Endothelial cell of umbilical vein (primary cell): ENCODE measurements at places on chromosomes 4 and X. TPM values are rescaled to one million over a fixed set of nuclear protein-coding genes. Genes with fewer than 3 reads are reported as not detected.

The ATP8A1 gene
- total RNA-seq = 1.9 and 11.5 TPM in 2 replicates

DNA sequence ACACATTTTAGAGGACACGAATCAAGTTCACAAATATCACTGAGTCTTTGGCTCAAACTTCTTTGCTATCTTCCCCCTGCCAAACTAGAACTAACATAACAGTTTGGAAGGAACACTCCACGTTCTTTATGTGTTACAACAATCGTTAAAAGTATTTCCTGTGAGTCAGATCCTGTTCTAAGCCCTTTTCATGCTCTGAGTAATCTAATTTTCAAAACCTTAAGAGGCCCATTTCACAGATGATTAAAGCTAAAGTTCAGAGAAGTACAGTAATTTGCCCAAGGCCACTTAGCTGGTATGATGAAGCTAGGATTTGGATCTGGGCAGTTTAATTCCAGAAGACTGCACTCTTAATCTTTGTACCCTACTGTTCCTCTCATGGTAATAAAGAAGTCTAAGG is 854.4 kb upstream of the INTU start:
- DNase-seq = peak; percentile 71

GRCh38 chr4:127224556-127224955 is 408.2 kb upstream of the INTU start:
- DNase-seq = no peak

The CACNA1F gene
- not detected in 2 replicates for total RNA-seq

DNA sequence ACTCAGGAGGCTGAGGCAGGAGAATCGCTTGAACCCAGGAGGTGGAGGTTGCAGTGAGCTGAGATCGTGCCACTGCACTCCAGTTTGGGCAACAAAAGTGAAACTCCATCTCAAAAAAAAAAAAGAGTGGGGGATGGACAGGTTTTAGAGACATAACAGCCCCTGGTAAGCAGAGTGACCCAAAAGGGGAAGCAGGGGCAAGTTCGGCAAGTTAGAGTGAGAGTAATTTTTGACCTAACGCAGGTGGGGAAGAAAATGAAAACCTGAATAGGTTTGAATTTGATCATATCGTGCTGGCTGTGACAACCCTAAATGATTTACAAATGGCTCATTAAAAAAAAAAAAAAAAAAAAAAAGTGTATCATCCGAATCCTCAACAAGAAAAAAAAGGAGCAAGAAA is 25.7 kb upstream of the TMEM131L start:
- DNase-seq = no peak
